ENCODE measurements at places on chromosomes 13 and 19.
A peak's percentile ranks its signal among the peaks of the same experiment; 100 is the strongest.

- no peak for DNase-seq
Measured at GRCh38 chr13:98510156-98510509, 66.8 kb downstream of the STK24 start.

DNA sequence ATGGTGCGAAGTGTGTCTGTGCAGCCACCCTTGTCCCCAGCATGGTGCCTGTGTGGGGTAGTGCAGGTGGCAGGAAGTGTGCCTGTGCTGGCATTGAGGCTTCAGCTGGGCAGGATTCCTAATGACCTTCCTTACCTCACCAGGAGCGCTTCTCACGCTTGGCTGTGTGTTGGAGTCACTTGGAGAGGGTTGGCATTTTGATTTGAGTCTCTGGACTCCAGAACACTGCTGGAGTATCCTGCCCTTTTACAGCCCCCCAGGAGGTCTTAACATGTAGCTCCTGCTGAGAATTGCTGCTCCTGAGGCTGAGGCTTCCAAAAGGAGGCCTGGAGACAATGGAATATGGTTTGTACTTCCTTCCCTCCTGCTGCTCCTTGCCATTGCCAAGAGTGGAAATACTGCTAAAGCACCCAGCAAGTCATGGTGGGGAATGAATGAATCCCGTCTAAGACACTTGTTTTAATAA is 87.1 kb downstream of the ARHGEF7 start:
- no peak for DNase-seq

GRCh38 chr19:2230807-2231533 is 5.2 kb downstream of the PLEKHJ1 start:
- no peak for DNase-seq

DNA sequence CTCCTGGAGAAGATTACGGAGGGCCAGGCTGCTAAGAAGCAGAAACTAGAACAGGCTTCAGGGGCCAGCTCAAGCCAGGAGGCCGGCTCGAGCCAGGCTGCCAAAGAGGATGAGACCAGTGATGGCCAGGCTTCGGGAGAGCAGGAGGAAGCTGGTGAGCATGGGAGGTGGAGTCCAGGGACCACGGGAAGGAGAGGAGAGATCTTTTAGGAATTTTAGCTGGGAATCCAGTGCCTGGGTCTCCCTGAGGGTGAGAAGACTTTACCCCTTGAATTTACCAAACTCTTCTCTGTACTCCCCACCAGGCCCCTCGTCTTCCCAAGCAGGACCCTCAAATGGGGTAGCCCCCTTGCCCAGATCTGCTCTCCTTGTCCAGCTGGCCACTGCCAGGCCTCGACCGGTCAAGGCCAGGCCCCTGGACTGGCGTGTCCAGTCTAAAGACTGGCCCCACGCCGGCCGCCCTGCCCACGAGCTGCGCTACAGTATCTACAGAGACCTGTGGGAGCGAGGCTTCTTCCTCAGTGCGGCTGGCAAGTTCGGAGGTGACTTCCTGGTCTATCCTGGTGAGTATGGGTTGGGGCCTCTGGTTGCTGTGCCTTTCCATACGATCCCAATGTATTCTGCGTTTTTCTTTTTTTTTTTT is 824 bp downstream of the TSEN34 start:
- DNase-seq: no peak

DNA sequence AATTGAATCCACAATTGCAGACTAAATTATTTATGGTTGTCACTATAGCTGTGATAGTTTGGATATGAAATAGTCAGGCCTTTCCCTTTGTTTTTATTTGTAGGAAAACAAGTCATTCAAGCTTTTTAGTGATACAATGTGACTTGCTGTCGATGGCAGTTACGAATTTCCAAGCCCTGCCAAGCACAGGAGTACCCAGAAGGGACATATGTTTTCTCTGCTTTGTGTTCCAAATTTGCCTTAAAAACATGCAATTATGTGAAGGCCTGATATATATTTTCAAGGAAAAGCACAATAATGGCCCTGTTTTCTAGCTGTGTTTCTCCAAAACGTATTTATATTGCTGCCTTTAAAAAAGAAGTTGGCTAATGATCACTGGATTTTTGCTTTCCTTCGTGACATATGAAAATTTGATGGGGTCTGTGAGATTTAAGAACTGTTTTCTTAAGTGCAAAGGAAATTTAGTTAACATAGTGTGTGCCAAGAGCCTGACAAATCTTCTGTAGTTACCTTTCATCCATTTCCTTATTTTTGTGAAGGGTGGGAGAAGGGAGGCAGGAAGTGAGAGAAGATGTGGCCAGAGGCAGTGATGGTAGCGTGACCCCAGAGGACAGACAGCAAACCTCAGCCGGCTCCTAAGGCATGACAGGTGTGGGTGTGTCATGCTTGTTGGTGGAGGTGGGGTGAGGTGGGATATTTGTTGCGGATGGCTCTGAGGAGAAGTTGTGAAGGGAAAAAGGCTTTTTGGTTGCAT is 79.6 kb downstream of the TEX26 start:
- no peak for DNase-seq

- DNase-seq: peak; percentile 96
Measured at GRCh38 chr19:55301459-55302317, 17.9 kb downstream of the BRSK1 start.

GRCh38 chr19:31533114-31533513 is 183.9 kb upstream of the TSHZ3 start:
- DNase-seq: no peak

DNA sequence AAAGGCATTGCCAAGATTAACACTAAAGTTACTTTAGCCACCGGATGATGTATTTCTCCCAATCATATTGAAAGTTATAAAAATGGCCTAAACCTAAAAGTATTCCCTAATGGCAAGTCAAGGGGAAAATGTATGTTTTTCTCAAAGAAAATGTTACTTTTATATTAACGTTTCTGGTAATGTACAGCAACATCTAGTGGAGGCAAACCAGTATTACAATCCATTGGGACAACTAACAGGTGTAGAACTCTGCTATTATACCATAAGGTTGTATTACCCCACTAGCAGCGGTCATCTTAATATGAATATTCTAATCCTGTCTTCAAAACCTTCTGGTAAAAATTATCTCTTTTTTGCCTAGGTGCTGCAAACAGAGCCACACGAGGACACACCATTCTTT is 69.2 kb downstream of the ZNF100 start:
- no peak for DNase-seq

GRCh38 chr19:18450021-18450930 is 12.3 kb upstream of the ISYNA1 start:
- DNase-seq: no peak

DNA sequence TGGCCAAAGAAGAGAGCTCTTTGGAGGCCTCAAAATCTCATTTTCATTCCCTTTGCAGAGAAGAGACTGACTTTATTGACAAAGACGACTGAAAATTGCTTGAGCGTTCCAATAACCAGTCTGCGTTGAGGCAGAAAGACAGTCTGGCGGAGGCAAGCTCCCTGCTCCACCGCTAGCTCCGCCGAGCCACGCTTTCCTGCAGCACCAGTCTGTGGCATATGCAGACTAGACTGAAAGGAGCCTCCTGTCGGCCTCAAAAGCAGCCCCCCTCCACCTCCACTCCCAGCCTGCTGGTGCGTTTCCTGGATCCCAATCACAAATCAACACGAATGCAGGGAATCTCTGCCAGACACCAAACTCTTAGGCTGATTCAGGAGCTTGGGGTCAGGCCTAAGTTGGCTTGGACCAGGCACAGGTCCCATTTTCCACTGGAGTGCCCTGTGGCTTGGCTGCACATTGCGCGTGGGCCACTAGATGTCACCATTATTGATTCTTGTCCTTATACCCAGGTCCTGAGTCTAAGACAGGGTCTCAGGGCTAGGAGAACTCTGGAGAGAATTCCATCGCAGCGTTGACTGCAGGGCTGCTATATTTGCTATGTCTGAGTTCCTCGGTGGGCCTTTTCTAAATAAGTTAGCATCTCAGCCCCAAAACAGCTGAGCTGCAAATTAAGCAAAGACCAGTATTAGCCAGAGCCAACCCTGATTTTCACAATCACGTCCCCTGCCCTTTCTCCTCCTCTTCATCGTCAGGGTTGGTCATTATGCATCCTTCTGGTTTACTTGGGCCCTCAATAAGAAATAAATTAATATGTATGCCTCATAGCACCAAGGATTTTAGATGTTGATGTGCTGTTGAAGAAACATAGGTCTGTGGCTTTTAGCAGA is 5.2 kb upstream of the ZNF507 start:
- peak; percentile 50 for DNase-seq

GRCh38 chr19:14183741-14184350 is 22.1 kb downstream of the ADGRL1 start:
- DNase-seq: no peak

GRCh38 chr19:45764475-45764874 is 4.6 kb downstream of the SIX5 start:
- no peak for DNase-seq

DNA sequence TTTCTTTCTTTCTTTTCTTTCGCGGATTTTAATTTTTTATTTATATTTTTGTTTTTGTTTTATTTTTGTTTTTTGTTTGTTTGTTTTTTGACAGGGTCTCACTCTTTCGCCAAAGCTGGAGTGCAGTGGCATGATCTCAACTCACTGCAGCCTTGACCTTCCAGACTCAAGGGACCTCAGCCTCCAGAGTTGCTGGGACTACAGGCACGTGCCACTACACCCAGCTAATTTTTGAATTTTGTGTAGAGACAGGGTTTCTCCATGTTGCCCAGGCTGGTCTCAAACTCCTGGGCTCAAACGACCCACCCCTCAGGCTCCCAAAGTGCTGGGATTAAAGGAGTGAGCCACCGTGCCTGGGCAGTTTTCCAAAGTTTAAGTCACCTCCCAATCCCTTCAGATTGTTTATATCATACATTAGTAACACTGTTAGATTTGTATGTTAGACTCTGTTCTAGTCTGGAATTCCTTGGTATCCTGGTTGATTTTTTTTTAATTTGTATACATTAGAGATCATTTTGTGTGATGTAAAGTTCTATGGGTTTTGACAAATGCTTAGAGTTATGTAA is 597.3 kb downstream of the DCT start:
- no peak for DNase-seq

GRCh38 chr19:46692918-46693722 is 23.8 kb downstream of the PRKD2 start:
- no peak for DNase-seq

GRCh38 chr19:58519087-58519354 is 589 bp downstream of the ZBTB45 start:
- peak; percentile 53 for DNase-seq
